ENCODE measurements at places on chromosomes 11 and 22.

GRCh38 chr11:64453466-64453865 lies 94.5 kb downstream of the RPS6KA4 start:
- no peak for DNase-seq

DNA sequence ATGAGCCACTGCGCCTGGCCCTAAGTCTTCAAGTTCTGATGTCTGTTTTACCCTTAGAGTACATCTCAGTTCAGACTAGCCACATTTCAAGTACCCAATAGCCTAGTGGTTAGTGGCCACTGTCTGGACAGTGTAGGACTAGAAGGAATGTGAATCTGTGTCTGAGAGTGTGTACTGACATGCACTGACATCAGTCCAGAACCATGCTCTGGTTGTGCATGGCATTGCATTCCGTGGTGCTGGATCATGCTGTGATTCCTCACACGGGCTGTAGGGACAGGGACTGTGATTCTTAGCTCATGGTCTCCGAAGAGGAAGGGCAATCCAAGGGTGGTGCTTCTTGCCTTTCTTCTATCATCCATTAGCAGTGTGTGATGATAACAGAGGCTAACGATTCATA lies 41.1 kb downstream of the AMOTL1 start:
- DNase-seq: peak; percentile 43

- no peak for DNase-seq
These were observed 84.0 kb upstream of the AKIP1 start for GRCh38 chr11:8826901-8827560.

GRCh38 chr11:34971928-34972327 lies 55.5 kb downstream of the PDHX start:
- DNase-seq: no peak
